ENCODE measurements at places on chromosomes 5 and 9.

GRCh38 chr9:125904155-125904851 is 157.1 kb downstream of the PBX3 start:
- DNase-seq, result no peak

GRCh38 chr5:143134900-143135299 is 268.6 kb downstream of the NR3C1 start:
- DNase-seq, result no peak

DNA sequence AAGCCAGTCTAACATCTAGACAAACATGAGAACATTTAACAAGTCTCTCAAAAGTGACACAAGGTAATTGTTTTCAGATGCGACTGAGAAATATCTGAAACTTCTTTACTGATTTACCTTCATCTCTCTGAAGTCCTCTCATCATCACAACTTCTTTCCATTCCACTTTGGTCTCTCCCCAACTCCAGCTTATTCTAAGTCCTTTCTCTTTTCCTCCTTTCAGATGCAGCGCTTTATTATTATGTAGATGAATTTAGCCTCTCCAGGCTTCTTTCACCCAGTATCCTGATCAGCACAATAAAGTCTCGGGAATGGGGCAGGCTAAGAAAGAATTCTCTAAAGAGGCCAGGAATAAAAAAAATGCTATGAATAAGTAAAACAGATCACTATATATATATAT is 128.0 kb downstream of the KCTD16 start:
- DNase-seq, result no peak

DNA sequence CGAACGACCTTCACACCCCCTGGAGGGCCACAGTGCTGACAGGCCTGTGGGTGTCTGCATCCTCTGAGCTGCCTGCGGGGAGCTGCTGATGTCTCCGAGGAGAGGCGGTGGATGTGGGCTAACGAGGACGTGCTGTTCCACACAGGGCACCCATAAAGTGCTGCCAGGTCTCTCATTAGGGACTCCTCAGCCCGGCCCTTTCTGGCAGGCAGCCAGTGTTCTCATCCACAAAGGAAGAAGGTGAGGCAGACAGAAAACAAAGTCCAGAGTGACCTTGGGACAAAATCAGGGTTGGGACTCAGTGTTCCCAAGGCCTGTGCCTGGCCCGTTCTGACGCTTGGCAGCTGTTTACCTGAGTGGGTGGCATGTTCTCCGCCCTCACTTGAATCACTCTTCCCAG is 29.3 kb downstream of the CARTPT start:
- DNase-seq, result no peak

Data from H1 (cell line).